CD4-positive, alpha-beta T cell treated with Interleukin-6 for 4 hours (primary cell): ENCODE measurements at places on chromosomes 13 and 19.

GRCh38 chr19:8001995-8002849 is 3.2 kb downstream of the ELAVL1 start:
- DNase-seq: peak; percentile 74

GRCh38 chr19:275958-276646 is 15.1 kb downstream of the PLPP2 start:
- no peak for DNase-seq

DNA sequence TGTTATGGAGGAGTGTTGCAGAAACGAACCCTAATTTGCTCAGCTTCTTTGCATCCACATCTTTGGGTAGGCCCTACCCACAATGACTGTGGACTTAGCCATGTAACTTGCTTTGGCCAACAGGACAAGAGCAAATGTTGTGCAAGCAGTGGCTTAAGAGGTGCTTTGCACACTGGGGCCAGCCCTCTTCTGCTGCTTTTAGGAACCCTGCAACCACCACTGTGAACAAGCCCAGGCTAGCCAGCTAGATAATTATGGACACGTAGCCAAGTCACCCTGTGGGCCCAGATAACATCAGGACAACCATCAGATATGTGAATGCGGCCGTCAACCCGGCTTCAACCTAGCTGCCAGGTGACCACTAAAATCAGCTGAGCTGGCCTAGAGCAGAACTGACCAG is 17.1 kb downstream of the C19orf47 start:
- DNase-seq: no peak

DNA sequence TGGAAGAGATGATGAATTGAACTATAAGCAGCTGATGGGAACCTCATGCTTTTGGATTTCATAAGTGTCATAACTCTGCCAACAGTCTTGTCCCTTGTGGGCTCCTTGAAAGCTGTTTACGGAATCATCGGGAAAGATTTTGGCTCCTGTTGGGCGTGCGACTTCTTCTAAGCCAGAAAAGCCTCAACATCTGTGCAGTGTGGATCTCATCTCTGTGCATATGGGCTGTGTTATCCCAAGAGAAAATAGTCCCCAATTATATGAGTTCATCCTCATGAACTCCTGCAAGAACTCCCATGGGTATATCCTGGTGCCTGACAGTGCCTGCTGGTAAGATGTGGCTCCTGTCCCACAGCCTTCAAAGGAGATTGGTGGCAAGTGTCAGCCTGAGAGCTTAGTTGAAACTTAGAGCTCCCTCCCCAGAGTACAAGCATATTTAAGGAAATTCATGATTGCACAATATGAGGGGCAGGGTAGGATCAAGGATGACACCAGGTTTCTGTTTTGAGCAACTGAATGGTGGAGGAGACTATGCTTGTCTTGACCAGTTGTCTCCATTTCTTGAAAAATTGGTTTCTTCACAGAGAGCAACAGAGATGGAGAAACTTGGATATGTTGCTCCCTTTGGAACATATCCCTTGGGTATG is 243.5 kb downstream of the ITGBL1 start:
- no peak for DNase-seq

GRCh38 chr13:66492479-66492878 is 737.7 kb downstream of the PCDH9 start:
- no peak for DNase-seq

DNA sequence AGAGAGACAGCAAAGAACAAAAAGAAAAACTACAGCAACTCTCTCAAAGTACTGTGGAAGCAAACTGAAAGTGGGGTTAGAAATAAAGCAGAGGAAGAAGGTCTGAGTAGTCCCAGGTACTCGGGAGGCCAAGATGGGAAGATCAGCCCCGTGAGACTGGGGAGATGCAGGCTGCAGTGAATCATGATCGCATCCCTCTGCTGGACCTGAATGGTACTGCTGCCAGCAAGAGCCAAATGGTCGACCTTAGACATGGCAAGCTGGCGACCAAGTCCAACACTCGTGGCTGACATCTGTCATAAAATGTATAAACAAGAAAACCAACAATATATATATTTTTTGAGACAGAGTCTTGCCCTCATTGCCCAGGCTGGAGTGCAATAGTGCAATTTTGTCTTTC is 33.7 kb upstream of the ZNF724 start:
- DNase-seq: peak; percentile 71

DNA sequence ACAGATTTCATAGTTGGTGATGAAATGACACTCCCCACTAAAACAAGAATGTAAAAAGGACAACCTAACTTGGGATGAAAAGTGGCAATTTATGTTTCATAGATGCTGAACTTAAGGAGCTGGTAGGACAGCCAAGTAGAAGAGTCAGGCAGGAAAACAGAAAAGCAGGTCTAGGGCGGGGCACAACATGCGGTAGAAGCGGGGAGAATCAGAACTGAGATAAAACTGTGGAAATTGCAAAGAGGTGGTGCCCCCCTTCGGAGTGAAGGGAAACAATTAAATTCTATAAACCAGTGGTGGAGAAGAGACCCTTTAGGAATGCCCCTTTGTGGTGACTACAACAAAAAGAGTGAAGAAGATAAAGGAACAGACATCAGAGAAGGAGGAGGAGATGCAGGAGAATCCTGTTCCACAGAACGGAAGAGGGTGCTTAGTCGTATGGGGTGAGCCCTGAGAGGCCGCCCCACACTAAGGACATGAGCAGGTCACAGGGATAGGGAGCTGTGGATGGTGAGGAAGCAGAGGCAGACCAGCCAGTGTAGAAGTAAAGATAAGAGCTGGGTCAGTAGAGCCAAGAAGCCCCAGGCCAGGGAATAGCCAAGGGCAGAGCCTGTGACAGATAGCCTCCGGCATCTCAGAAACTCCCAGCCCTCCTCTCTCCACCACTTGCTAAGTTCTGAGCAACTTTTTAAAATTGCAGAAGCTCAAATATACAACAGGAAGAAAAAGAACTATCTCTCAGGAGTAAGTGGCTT is 100.3 kb upstream of the DOCK9 start:
- DNase-seq: peak; percentile 50

GRCh38 chr19:19416280-19416679 is 10.8 kb downstream of the GATAD2A start:
- DNase-seq: no peak

DNA sequence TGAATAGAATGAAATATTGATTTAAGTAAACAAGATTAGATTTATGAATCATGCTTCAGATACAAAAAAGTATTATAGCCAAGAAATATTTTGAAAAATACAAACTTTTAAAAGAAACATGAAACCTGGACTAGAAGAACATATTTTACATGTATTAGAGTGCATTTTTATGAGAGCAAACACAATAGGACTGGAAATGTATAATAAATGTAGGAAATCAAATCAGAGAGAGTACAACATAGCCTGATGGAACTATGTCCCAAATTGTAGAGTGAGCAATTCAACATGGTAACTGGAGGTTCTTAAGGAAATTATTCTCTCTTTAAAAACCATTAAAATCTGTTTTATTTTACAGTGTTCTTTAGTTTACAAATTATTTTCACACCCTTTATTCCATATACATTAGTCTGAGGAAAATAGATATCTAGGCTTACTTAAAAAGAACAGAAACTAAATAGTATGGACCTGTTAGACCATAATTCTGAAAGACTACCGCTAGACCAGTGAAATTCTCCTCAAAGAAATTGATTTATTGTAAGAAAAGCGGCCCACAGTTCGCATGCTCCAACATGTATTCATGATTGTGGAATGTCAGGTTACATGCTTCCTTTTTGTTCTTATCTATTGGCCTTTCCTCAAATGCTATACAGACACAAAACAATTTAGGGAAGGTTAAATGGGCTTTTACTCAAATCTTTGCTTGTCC is 1526.5 kb upstream of the SLC10A2 start:
- DNase-seq: no peak

DNA sequence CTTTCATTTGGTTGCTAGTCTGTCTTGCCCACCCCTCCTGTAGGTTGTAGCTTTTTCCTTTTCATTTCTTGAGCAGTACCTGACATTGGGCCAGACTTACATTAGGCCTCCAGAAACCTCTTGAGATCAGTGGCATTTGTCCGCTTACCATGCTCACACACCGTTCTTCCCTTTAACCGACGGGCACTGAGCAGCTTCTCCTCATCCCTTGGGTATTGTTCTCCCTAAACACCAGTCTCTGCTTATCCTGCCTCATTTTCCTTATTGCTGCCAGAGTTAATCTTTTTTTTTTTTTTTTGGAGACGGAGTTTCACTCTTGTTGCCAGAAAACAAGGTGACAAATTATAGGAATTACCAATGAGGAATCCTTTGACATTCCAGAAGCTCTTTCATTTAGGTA is 27.2 kb upstream of the KCTD4 start:
- DNase-seq: no peak

- no peak for DNase-seq
Measured at GRCh38 chr13:40333226-40333625, 333.2 kb downstream of the FOXO1 start.

GRCh38 chr19:32498648-32499200 is 82.3 kb upstream of the PDCD5 start:
- DNase-seq: no peak

DNA sequence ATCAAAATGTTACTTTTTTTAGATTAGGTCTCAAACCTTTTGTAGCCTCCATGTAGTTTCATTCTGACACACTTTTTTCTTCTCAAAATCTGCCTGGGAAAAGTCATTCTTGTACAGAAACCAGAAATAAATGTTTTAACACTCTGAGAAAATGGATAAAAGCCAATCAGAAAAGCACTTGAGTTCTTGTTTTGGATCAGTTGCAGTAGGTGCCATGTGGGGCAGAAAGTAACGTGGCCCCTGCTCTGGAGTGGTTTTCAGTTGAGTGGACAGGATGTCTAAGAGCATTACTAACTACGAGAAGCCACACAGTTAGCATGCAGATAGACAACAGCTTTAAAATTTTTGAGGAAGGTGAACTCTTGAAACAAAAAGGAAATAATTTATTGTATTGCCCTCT is 19.1 kb downstream of the GPR183 start:
- DNase-seq: no peak

GRCh38 chr13:113739527-113740285 is 19.3 kb upstream of the TMEM255B start:
- DNase-seq: no peak

- no peak for DNase-seq
Measured at GRCh38 chr13:113305208-113305607, 8.2 kb downstream of the LAMP1 start.

DNA sequence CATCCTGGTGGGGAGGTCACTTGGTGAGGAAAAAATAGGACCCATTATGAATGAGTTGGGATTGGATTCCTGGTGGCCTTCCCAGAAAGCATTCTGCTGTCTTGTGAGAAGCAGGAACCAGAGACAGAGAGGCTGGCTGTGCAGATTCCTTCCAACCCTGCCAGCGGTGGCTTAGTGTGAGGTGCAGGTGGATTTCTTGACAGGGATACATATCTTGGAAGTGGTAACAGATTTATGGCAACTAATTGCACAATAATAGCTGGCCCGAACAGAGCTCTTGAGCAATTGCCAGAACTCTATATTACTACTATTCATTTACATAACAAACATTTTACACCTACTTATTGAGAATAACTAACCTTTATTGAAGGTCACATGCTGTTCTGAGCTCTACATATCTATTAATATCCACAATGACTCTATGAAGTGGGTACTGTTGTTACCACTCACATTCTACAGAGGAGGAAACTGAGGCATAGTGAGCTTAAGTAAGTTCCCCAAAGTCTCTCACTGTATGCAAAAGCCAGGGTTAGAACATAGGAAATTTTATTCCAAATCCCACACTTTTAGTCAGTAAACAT is 173.9 kb upstream of the SERP2 start:
- DNase-seq: no peak

- no peak for DNase-seq
Measured at GRCh38 chr19:44848036-44848811, 2.1 kb downstream of the NECTIN2 start.

GRCh38 chr13:90709319-90709718 is 638.2 kb upstream of the MIR17HG start:
- DNase-seq: no peak

DNA sequence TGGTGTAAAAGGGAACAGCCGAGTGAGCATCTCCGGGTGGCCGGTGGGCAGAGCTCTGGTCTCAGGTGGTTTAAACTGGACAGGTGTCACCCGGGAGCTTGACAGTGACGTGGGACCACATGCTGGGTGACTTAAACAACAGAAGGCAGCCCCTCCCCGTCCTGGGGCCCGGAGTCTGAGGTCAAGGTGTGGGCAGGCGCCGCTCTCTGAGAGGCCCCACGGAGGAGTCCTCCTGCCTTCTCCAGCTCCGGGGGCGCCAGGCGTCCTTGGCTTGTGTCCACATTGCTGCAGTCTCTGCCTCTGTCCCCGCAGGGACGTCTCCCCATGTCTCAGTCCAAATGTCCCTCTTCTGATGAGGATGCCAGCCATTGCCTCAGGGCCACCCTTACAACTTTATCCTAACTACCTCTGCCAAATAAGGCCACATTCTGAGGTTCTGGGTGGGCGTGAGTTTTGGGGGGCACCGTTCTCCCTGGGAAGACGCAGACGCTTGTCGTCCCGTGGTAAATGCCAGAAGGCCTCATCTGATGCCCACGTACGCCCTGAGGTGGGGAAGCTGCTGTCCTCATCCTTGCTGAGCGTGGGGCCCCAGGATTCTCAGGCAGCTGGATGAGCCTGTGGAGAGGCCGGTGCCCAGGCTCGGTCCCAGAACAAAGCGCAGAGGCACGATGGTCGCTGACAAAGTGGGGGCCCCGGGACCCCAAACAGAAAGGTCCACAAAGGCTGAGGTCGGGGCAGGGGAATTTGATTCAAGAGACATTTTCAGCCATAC is 12.9 kb downstream of the GZMM start:
- no peak for DNase-seq
